ENCODE measurements at places on chromosomes 12 and 14.

GRCh38 chr14:65961004-65961403 is 525.2 kb upstream of the CCDC196 start:
- DNase-seq, result peak; percentile 71

DNA sequence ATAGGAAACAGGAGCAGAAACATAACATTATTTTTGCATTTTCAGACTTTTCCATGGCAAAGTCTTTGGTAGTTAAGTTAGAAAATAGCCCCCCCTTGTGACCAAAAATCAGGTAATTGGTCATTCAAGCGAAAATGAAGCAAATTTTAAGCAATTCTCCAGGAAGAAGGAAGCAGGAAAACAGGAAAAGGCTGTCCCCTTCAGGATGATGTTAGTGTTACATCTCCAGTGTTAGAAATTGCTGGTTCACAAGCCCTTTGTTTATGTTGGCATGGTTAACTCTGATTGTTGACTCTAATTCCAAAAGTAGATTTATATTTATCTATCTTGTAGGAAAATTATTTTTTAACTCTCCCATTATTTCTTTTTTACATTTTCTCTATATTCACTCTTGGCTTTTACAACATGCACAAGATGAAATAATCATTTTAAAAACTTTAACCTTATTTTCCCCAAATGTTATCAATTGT is 18.8 kb upstream of the GAS2L3 start:
- DNase-seq, result peak; percentile 29

DNA sequence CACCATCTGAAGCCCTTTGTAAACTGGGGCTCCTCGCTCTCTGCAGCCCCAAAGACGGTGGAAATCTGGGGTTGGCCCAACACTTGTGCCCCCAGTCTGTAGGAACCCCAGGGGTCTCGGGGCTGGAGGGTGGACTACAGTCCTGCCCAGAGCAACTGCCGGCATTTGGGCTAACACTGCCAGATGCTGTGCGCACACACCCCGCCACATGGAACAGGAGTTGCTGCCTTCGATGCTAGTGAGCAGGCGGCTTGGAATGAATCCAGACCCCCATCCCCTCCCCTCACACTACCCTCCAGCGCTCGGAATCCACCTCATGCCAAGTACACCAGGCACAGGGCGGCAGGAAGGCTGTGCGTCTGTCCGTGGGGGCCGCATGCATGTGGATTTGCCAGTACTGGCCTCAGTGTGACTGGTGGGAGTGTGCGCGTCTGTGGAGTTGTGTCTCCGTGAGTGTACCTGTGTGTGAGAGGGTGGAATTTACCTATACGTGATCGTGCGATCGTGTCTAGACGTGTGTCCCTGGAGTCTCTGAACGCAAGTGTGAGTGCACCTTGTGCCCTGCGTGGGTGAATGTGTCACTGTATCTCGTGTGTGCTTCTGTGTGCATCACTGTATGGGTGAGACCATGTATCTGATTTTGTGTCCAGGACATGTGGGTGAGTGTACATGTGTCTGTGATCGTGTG is 5.1 kb downstream of the LHX5 start:
- no peak for DNase-seq

DNA sequence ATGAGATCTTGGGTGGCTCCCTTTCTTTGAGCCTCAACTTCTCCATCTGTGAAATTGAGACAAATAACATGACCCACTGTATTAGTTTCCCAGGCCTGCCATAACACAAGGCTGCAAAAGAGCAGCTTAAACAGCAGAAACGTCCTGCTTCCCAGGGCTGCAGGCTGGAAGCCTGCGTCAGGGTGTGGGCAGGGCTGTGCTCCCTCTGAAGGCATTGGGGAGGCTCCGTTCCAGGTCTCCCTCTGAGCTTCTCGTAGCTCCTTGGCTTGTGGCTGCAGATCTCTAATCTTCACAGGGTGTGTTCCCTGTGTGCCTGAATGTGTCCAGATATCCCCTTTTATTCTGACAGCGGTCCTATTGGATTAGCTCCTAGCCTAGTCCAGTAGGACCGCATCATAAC is 147.1 kb downstream of the VRK1 start:
- DNase-seq, result no peak

- no peak for DNase-seq
Measured at GRCh38 chr14:25034803-25035681, 14.9 kb downstream of the STXBP6 start.

GRCh38 chr14:97978341-97978740 is 1181.2 kb downstream of the VRK1 start:
- DNase-seq, result peak; percentile 79

DNA sequence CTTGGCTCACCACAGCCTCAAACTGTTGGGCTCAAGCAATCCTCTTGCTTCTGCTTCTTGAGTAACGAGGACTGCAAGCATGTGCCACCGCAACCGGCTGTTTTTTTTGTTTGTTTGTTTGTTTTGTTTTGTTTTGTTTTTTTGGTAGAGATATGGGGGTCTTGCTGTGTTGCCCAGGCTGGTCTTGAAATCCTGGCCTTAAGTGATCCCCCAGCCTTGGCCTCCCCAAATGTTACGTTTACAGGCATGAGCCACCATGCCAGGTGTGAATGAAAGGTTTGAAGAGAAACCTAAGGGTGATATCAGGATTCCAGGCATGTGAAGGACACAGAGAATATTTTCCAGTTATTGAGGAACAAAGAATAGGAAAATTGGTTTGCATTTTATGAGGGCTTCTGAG is 45.0 kb downstream of the ANO6 start:
- DNase-seq, result no peak

- no peak for DNase-seq
Measured at GRCh38 chr14:28635387-28635786, 131.2 kb upstream of the FOXG1 start.
